Stimulated activated CD8-positive, alpha-beta memory T cell treated with anti-CD3 and anti-CD28 coated beads, Interleukin-4, amount 100 ng/mL, for 1 hour (primary cell): ENCODE measurements at places on chromosomes 3 and 15.

DNA sequence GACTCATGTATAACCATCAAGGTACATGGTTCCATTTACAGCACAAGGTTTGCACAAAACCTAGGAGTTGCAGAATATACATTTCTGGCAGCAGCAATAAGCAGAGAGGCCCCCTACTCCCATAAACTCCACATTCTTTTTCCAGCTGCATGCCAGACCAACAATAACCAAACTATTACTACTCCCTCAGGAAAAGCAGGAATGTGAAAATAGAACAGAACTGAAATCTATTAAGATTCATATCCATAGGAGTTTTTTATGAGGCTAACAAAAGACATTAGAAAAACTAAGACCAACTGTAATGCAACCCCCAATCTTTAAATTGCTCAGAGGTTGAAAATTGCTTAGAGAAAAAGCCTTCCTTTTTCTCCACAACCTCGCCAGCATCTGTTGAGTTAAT is 27.6 kb upstream of the TOP2B start:
- no peak for DNase-seq

DNA sequence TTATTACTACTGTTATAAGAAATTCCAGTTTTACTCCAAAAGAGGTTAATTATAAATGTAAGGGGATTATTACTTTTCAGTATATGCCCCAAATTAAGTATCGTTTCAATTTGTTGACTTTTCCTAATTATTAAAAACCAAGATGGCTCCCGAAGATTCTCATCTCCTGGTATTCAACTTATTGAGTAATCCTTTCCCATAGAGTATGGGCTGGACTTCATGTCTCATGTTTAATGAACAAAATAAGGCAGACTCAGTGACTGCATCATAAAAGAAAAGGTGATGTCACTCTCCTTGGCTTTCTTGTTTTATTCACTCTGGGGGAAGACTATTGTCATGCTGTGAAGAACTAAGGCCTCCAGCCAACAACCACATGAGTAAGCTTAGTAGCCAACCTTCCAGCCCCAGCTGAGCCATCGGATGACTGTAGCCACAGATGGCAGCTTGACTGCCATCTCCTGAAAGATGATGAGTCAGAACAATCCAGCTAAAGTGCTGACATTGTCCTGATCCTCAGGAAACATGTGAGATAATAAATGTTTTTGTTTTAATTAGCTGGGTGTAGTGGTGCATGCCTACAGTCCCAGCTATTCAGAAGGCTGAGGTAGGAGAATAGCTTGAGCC is 17.3 kb downstream of the IGF2BP2 start:
- no peak for DNase-seq

GRCh38 chr3:39013289-39013688 is 38.5 kb downstream of the SCN11A start:
- no peak for DNase-seq

- no peak for DNase-seq
These were observed 254.3 kb downstream of the ZBBX start for GRCh38 chr3:167125612-167126407.

GRCh38 chr3:112982710-112983109 is 7.8 kb upstream of the CD200R1 start:
- DNase-seq, result no peak

DNA sequence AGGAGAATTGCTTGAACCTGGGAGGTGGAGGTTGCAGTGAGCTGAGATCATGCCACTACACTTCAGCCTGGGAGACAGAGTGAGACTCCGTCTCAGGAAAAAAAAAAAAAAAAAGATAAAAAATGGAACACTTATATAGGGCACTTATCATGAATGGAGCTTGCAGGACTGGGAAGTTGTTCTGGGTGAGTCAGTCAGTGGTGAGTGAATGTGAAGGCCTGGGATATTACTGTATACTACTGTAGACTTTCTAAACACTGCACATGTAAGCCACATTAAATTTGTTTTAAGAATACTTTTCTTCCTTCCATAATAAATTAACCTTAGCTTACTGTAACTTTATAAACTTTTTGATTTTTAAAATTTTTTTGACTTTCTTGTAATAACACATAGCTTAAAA is 59.8 kb downstream of the SFMBT1 start:
- no peak for DNase-seq

GRCh38 chr3:191244242-191244867 is 45.3 kb downstream of the OSTN start:
- no peak for DNase-seq

DNA sequence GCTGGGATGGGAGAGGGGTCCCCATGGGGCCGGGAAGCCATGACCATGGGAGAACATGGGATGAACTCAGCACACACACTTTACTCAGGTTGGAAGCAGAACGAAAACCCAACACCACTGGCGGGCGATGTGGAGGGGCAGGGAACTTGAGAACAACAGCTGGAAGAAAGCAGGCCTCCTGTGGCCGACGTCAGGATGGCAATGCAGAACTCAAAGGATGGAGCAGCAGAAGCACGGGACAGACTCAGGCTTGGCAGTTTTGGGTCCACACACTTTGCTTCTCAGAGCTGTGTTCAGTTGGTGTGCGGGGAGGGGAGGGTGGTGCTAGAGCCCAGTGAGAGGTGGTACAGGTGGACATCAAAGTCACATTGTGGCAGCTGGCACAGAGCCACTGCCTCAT is 80.7 kb downstream of the SEC22A start:
- DNase-seq, result no peak

- no peak for DNase-seq
These were observed 48.8 kb downstream of the ACAP2 start for GRCh38 chr3:195394024-195394423.

DNA sequence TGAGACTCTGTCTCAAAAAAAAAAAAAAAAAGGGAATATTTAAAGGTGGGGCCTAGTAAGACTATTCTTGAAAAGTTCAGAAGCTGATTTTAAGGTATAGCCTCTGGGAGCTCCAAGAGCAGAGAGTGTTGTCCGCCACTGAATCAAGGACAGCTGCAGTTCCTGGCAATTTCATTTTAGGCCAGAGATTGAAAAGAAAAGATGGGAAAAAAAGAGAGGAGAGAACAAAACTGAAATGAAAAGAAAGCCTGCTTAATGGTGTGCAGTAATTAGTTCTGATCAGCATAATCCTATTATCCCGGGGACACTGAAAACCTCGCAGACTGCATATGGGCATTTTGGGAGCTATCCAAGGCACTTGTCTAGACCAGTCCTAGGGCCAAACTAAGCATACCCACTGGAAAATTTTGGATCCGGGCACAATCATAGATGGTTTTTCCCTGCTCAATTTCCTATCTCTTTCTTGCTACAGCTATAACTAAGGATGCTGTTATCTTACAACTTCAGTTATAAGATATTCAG is 43.2 kb downstream of the EHHADH start:
- no peak for DNase-seq

DNA sequence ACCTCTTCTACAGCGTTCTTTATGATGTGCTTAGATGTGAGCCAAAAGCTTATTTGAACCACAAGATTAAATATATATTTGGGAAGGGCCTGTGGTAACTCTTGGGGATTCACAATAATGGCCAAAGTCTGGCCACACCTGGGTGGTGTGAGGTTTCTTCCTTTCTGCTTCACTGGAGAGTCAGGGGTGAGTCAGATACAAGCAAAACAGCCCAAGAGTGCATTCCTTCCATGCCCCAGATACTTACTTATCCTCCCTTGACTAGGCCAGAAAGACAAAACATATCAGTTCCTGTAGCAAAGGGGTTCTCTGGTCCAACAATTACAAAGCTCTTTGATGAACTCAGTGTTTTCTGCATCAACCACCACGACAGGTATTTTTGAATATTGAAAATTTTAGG is 941 bp downstream of the ZBED2 start:
- no peak for DNase-seq

DNA sequence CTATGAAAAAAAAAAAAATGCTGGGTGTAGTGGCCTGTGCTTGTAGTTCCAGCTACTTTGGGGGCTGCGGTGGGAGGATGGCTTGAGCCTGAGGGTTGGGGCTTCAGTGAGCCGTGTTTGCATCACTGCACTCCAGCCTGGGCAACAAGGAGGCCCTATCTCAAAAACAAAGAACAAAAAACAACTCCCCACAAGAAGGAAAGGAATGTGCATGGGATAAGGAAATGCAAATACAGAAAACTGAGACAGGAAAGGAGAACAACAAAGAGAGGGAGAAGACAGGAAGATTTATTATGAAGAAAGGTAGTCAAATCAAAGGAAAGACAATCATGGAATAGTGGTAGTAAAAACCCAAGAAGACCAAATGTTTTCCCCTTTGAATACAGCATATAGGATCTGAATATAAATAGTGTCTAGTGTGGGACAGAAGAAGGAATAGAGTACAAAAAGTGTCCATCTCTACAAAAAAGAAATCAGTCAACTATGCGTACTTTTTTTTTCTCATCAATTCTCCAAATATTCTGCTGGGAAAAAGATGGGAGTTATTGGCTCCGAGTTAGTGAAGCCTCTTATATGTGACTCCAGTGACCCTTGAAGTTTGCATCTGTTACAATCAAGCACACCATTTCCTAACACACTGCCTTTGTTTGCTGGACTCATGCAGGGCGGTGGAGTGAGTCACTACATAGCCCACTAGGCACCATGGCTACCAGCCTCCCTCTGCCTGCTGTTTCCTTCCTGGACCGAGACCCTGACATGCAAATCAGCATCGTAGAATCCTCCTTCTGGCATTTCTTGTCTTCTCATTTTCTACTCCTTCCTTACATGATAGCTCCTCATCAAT is 101.2 kb upstream of the PTX3 start:
- DNase-seq, result no peak

GRCh38 chr15:52111517-52112202 is 915 bp downstream of the BCL2L10 start:
- no peak for DNase-seq

GRCh38 chr3:50830451-50830850 is 155.7 kb downstream of the DOCK3 start:
- DNase-seq, result no peak

GRCh38 chr15:34708422-34708821 is 46.4 kb downstream of the GJD2 start:
- no peak for DNase-seq

DNA sequence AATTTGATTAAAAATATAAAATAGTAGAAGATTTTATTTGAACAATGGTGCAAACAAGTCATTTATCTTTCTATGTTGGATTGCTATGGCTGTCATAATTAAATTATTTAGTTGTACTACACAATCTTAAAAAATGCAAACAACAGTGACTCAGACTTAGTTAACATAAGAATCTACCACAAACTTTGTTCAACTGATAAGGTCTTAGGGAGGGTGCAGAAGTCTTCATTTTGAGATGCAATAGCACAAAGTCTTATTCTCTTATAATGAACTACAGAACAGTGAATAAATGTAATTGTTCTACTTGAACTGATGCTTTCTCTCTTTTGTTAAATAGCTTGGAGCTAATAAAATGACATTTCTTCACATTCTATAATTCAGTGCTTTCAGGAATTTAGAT is 482.8 kb upstream of the NAALADL2 start:
- no peak for DNase-seq

DNA sequence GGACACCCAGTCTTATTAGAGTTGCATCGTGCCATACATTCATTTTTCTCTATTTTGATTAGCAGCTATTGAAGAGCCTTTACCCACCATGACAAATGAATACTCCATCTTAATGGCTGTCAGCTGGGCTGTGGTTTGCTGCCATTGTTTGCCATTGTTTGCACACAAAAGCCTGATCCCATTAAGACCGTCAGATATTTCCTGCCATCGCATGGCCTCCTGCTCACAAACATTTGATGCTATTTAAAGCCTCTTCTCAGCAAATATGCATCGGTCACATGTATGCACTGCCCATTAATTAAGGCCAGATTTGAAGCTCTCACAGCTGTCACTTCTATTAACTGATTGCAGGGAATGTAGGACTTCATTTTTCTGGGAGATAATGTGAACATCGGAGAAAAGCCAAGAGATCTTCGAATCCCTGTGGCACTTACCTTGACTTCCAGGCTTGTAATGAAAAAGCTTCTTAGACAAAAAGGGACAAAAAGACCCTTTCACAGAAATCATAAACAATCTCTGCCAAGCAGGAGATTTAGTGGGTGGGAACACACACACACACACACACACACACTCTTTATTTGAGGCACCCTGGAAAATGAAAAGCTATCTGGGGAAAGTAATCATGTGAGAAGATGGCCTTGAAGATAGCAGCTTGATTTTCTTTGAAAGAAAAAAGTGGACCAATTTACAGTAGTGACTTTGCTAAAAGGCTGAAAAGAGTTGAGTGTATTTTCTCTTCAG is 175.4 kb upstream of the NR2E3 start:
- DNase-seq, result no peak

DNA sequence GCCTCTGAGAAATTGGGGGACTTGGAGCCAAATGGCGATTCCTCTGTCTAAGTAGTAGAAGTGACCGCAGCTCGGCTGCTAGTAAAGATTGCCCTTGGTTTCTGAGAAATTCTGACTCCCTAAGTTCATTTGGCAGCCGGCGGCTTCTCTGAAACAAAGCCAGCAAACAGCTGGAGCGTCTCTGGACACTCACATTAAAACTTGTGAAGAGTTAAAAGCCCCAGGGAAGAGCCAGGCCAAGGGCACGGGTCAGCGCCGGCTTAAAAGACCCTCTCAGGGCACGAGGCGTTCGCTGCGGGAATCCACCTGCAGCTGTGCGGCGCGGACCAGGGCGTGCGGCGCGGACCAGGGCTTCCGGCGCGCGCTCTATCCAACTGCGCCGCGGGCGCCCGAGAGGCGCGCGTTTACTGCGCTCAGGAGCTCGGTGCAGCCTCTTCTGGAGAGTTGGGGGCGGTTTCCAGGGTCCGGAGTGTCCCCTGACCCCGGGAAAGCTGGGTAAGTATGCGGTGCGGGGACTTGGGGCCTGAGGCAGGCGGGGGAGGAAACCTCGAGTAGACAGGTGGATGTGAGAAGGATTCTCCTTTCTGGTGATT is at the start of gene COL6A5:
TSS of gene COL6A5 (plus strand) at position 186 of the 593 bp plus-strand sequence. CDS start 27,967 bp downstream, outside the sequence.
- no peak for DNase-seq

DNA sequence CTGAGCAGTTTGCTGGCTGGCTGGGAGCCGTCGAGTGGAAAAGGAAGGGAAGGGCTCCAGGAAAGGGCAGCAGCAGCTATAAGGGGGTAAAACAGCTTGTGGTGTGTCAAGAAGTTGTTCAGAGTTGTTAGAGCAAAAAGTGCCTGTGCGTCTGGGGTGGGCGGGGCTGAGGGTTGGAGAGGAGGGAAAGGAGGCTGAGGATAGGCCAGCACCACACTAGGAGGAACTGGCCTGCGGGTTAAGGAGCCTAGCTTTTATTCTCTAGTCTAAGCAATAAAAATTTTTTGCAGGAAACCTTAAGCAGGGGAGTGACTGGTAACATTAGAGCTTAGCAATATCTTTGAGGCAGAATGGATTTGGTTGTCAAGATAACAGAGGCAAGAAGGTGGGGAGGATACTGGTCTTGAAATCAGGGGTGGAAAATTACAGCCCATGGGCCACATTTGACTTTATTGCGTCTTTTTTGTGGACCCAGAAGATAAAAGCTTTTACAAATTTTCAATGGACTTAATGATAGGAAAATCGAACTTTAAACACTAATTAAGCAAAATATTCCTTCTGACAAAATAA is 134.5 kb upstream of the AADACL2 start:
- DNase-seq, result no peak

DNA sequence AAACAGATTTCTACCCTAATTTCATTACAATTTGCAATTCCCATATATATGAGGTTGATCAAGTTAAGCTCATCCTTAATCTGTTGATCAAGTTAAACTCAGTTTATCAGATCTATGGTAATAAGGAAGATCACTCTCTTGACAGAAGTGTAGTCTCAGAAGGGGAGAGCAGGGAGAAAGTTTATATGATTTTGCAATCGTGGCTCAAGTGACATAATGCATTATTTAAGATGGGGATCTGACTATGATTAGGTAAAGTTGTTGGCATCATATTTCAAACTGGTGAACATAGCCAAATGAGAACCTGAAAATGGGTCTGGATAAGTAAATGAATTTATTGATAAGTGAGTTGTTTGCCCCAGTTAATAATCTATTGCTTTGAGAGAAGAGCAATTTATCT is 995.3 kb downstream of the OTOL1 start:
- DNase-seq, result no peak

- no peak for DNase-seq
These were observed 34.3 kb downstream of the ADAMTSL3 start for GRCh38 chr15:83688201-83688600.
